ENCODE measurements at places on chromosomes 13 and 19.

- DNase-seq: peak; percentile 15
Observed at GRCh38 chr13:33321686-33322542, 36.4 kb upstream of the STARD13 start.

DNA sequence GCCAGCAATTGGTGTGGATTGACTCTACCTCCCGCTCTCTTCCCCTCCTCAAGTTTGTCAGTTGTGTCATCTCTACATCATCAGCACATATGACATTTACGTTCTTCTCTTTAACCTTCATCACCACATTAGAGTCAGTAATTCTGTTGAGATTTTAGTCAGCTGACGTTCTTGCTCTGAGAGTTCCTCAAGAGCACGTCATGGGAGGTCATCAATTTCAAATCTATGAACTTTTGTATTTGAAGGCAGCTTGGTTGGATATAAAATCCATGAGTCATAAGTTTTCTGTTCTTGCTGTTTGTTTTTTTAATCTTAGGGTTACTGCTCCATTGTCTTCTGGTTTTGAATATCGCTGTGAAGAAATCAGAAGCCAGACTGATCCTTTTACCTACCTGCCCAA is 21.8 kb upstream of the ARGLU1 start:
- DNase-seq: no peak

DNA sequence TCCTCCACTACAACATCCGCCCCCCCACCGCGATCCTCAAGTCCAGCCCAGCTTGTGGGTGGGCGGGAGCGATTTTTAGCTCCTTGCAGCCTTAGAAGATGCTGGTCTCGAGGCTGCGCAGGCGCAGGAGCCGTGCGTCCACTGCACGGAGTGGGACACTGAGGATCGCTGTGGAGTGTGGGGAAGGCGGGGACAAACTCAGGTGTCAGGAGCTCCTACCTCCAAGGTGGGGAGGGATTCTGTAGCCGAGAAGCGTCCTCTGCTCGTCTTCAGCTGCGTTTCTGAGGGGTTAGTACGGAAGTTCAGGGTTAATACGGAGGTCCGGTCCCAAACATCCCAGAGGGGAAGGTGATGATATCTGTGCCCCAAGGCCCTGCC is at the start of gene RTBDN:
RTBDN (minus strand) TSS at position 14 of the 378 bp plus-strand sequence. CDS start 4,600 bp downstream, outside the sequence.
- no peak for DNase-seq

DNA sequence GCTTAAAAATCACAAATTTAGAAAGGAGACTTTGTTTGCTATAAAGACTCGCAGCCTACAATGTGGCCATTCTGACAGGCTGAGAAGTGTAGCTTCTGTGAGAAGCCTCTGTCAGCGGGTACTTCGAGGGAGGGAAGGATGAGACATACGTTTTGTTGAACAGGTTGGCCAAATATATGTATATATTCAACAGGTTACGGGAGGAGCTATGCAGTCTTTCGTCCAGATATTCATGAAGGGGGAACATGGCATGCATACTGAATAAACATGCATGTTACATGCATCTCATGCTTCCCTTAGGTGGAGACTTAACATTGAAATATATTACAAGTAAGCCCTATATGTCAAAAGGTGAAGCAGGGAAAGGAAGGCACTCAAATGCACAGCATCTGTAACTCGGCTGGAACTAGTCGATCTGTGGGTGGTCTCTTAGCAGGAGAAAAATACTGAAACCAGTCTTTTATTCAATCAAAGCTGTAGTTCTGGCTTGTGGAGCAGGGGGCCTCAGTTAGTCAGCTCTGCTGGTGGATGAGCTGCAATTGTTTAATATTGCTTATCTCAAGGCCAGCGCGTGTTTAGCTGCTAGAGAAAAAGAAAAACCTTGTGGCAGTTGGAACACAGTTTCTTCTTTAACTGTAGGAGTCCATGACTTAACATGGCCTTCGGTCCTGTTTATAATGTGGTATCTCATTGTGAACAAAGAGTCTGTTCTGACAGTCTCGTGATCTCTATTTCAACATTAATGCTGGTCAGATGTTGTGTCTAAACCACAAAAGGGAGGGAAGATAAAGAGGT is 94.3 kb downstream of the FAM216B start:
- DNase-seq: no peak

- DNase-seq: no peak
Observed at GRCh38 chr13:76481738-76482137, 404.5 kb downstream of the KCTD12 start.

- DNase-seq: no peak
Observed at GRCh38 chr13:50921706-50922105, 12.1 kb downstream of the RNASEH2B start.

- no peak for DNase-seq
Observed at GRCh38 chr19:42508892-42509444, 19.3 kb downstream of the CEACAM1 start.

DNA sequence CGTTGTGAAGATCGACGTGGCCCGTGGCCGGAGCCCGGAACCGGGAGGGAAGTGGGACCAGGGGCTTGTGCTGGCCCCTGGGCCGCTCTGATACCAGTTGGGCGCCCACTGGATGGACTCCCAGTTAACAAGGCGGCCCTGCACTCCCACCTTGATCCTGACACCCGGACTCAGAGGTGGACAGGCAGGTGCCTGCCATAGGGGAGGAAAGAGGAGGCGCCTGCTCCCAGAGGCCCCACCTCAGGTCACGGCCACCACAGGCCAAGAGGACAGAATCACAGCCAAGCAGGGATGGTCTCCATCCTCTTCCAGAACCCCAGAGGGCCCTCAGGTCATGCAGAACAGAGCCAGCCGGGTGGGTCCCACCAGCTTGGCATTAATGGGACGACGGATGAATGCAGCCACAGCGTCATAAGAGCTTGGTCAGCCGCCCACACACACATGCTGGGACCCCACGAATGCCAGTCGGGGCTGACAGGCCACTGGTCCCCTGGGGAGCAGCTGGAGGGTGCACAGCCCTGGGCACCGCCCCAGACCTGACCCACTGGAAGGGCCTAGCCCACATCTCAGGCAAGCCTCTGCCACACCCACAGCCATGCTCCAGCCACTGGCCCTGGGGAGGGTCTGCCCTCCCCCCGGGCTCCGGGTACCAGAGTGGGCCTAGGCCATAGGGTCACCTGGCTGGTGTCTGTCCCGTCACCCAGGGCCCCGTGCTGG is 9.6 kb upstream of the KLF16 start:
- DNase-seq: no peak

GRCh38 chr13:40120288-40120687 is 464.8 kb downstream of the COG6 start:
- peak; percentile 27 for DNase-seq

DNA sequence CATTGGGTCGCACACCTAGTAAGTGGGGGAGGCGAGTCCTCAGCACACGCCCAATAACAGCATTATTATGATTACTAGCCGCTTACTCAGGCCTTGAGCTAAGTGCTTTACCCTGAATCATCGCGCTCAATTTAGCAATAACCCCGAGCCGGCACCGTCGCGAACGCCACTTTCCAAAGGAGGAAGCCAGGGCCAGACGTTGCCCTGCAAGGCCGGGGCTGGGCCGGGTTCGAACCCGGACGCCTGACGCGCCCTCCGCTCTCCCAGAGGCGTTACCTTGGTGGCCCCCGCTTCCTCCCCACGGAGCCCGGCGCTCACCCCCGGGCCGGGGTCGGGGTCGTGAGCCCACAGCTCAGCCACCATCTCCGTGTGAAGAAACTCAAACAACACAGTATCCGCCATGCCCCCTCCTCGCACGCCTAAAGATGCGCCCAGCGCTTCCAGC is at the start of gene TRAPPC6A:
TRAPPC6A (minus strand) TSS at position 421 of the 445 bp plus-strand sequence; CDS start at position 402, 19 bp downstream.
- peak; percentile 60 for DNase-seq

GRCh38 chr13:82797876-82798275 is 1084.4 kb downstream of the SLITRK1 start:
- DNase-seq: no peak

- peak; percentile 36 for DNase-seq
Observed at GRCh38 chr19:30224689-30225606, 147.2 kb upstream of the ZNF536 start.

GRCh38 chr19:46131485-46132143 is 7.1 kb upstream of the IGFL3 start:
- no peak for DNase-seq

DNA sequence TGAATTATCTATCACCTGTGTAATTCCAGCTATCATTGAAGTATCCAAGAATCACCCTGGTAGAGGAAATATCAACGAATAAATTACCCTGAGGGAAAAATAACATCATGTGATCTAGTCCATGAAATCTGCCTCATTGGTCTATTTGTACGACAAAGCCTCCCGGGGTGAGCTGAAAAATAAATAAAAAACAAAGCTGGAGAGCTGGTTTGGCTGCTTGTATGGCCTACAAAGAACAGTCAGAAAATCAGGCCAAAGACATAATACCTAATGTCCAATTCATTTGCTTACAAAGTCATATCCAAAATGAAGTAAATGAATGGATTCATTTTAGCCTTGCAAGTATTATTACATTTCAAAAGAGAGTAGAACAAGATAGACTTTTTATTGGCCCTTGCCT is 449.9 kb downstream of the KLF12 start:
- no peak for DNase-seq

DNA sequence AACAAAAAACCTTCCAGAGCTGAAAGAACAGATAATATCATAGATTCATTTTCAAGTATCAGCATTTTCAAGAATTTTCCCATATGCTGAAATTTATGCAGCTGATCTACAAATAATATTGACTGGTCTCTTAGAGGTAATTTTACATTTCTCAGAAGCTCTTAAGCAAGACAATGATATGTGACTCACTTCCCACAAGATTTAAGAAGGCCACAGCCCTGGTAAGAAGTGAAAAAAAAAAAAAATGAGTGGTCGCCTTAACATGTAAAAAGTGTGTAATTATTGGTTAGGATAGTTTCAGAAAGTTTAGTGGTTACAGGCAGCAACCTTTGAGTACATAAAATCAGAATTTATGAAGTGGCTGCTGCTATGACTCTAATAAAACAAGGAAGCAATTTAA is 54.5 kb downstream of the NUFIP1 start:
- peak; percentile 35 for DNase-seq

- DNase-seq: no peak
Observed at GRCh38 chr19:30102666-30103065, 160.6 kb downstream of the URI1 start.

DNA sequence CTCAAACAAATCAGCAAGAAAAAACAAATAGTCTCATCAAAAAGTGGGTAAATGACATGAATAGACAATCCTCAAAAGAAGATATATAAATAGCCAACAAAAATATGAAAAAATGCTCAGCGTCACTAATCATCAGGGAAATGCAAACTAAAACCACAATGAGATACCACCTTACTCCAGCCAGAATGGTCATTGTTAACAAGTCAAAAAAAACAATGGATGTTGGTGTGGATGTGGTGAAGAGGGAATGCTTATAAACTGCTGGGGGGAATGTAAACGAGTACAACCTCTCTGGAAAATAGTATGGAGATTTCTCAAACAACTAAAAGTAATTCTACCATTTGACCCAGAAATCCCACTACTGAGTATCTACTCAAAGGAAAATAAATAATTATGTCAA is 239.2 kb upstream of the RFC3 start:
- no peak for DNase-seq

- DNase-seq: no peak
Observed at GRCh38 chr19:58385891-58386575, 1.0 kb upstream of the RPS5 start.

DNA sequence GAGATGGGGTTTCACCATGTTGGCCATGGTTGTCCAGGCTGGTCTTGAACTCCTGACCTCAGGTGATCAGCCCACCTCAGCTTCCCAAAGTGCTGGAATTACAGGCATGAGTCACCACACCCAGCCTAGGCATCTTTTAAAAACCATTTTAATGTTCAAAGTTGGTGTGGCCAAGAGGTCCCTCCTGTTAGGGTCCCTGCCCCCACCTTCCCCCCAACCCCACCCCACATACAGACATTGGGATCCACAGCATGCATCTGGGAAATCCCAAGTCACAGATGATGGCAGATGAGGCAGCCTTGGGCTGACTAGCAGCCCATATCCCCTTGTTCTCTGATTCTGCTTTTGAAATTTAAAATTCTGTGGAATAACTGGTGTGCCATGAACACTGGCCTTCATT is 226.0 kb downstream of the KATNAL1 start:
- DNase-seq: no peak

DNA sequence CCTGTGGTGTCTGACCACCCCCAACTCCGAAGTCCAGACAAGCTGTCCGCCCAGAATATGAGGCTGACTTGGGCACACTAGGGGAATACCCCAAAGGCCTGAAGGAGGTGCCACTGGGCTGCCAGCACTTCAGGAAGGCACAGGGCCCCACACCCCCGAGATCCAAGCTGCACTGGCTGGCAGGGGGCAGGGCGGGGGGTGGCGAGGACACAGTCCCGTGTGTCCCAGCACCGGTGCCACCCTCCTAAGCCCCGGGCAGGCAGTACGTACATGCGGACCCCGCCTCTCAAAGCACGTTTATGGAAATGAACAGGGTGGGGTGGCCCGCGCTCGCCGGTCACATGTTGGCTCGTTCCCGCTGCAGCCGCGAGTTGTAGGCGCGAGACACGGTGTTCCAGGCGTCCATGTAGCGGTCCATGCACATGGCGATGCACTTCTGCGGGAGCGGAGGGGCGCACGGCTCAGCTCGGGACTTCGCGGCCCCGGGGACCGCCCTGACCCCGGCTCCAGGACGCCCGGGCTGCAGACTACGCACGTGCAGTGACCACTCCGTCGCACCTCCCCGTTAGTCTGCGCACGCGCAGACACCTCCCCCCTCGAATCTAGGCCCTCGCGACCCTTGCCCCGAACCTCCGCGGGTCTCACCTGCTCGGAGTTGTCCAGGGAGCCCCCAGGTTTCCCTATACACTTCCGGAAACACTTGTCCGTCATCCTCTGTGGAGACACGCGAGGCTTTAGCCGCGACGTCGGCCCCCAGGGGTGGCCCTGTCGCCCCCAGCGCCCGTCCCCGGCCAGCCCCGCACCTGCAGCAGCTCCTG is 566 bp downstream of the TIMM13 start:
- DNase-seq: peak; percentile 72

GRCh38 chr13:113307491-113307890 is 10.5 kb downstream of the LAMP1 start:
- no peak for DNase-seq

- peak; percentile 73 for DNase-seq
Observed at GRCh38 chr19:10724573-10725071, 6.7 kb downstream of the DNM2 start.

- peak; percentile 93 for DNase-seq
Observed at GRCh38 chr13:23986619-23987018, 89.3 kb upstream of the C1QTNF9B start.

- no peak for DNase-seq
Observed at GRCh38 chr13:33072282-33072681, 56.1 kb downstream of the KL start.

DNA sequence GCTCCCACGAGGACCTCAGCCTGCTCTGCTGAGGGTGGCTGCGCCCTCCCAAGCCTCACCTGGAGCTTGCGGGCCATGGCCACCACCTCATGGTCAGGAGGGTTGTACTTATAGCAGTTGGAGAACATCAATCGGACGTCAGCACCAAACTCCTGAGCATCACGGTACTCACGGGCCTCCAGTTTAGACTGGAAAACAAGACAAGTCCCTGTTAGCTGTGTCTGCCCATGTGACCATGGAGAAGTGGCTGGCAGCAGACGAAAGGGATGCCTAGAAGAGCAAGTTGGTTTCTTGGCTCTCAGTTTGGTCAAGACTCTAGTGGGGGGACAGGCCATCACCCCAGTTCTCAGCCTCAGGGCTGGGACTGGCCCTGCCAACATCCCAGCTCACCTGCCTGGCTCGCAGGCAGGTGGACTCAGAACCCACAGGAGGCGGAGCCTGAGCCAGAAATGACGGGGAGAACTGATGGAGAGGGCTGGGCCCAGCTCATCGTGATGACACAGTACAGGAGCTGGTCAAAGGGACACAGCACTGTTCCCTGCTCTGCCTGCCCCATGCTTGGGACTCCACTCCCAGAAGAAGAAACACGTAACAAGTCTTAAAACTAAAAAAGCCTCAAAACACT is 31.2 kb upstream of the EPHX3 start:
- DNase-seq: no peak
